ENCODE measurements at places on chromosomes 6 and 20.

- no peak for DNase-seq
These were observed 117.5 kb downstream of the RIN2 start for GRCh38 chr20:19875376-19876221.

- peak; percentile 15 for DNase-seq
These were observed 37.3 kb downstream of the IPCEF1 start for GRCh38 chr6:154319231-154319858.

GRCh38 chr20:56376331-56376730 lies 15.7 kb downstream of the AURKA start:
- no peak for DNase-seq

DNA sequence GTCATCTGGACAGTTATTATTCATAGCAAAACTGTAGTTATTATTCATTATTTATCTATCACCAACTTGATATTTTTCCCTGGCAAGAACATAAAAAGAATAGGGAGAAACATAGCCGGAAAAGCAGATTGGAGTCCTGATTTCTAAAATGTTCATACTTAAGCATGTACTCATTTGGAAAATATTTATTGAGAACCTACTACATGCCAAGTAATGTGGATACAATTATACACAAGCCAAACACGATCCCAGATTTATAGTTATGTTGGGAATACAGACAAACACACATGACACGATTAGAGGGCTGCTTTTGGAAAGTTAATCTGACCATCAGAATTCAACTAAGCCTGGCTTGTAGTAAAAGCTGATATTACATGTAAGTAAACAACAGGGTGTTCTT lies 30.7 kb downstream of the ARHGAP18 start:
- no peak for DNase-seq

DNA sequence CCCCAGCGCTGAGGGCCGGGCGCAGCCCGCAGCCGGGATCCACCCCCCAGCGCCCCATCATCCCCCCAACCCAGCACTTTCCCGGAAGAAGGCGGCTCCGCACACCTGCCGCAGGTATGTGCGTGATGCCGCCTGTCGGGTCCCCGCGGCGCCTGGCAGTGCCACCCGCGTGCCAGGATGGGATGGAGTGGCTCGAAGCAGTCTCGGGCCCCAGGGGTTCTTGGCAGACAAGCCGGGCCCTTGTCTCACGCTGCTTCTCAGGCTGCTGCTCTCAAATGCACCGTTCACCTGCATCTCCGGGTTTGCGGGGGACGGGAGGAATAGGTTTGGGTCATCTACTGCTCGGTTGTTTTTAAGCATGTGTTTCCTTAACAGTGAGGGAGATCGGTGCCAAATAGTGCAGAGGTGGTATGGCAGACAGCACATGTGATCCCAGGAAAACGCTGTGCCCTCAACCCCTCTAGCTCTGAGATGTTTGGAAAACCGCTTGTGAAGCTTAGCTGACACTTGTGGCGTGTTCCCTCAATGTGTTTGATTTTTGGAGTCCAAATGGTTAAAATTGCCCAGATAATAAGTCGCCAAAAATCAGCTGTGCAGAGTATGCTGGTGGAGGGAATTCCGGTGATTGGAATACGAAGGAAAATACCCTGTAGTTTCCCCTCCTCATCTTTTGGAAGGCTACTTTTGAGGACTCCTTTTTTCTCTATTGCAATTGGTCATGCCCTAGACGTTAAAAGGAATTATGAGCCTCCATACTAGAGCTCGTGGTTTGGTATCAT lies 926 bp downstream of the MYLIP start:
- peak; percentile 67 for DNase-seq
